ENCODE measurements at places on chromosomes 7 and 10.

DNA sequence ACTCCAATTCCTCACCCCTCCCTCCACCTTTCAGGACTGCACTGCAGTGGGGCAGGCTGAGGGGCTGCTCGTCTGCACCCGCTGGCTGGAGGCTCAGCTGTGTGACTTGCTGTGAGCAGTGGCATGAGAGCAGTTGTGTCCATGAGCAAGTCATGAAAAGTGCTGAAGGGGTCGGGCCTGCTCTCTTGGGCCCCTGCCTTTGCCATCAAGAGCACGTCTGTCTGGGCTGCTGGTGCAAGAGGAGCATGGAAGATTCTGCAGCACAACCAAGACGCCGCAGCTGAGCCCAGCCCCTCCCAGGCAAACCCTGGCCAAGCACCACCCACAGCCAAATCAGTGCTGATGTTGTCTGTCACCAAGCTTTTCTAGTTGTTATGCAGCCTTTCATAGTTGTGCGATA is 284.3 kb downstream of the TCERG1L start:
- no peak for DNase-seq

DNA sequence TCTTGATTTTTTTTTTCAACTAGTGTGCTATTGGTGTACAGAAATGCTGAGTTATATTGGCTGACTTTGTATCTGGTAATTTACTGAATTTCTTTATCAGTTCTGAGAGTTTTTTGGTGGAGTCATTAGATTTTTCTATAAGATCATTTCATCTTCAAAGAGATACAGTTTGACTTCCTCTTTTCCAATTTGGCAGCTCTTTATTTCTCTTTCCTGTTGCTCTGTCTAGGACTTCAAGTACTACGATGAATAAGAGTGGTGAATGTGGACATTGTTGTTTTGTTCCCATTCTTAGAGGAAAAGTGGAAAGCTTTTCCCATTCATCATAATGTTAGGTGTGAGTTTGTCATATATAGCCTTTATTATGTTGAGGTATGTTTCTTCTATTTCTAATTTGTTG is 50.2 kb downstream of the LOXL4 start:
- no peak for DNase-seq

- DNase-seq: no peak
Observed at GRCh38 chr7:135095450-135095849, 52.4 kb upstream of the TMEM140 start.

GRCh38 chr7:29496355-29497020 is 67.1 kb upstream of the PRR15 start:
- DNase-seq: no peak

GRCh38 chr10:102673819-102674511 is 29.7 kb downstream of the TRIM8 start:
- DNase-seq: no peak

DNA sequence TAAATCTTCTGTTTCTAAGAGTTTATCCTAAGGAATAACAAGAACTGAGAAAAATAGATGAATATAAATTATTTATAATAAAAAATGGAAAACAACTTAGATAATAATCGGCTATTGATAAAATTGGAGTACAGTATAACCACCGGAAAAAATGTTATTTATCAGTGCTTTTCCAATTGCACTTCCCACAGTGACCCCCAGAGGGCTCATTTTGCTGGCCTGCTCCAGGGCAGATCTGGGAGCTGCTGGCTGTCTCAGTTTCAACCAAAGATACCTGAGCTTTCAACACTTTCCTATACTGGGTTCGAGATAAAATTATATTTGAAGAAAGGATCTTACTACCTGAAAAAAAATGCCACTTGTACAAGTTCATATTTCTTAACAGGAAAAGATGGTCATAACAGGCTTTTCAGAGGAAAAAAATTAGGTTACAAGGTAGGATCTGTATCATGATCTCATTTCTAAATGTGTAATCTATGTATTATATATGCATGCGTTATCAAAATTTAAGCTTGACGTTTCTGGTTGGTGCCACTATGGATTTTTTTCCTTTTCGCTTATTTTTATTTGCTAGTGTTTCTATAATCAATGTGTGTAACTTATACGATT is 165.7 kb downstream of the NPSR1 start:
- DNase-seq: peak; percentile 66

GRCh38 chr10:96418582-96418981 is 59.8 kb upstream of the OPALIN start:
- DNase-seq: no peak

- no peak for DNase-seq
Observed at GRCh38 chr7:12226756-12227155, 15.7 kb downstream of the TMEM106B start.

GRCh38 chr7:20172736-20173334 is 44.3 kb downstream of the MACC1 start:
- DNase-seq: peak; percentile 55

DNA sequence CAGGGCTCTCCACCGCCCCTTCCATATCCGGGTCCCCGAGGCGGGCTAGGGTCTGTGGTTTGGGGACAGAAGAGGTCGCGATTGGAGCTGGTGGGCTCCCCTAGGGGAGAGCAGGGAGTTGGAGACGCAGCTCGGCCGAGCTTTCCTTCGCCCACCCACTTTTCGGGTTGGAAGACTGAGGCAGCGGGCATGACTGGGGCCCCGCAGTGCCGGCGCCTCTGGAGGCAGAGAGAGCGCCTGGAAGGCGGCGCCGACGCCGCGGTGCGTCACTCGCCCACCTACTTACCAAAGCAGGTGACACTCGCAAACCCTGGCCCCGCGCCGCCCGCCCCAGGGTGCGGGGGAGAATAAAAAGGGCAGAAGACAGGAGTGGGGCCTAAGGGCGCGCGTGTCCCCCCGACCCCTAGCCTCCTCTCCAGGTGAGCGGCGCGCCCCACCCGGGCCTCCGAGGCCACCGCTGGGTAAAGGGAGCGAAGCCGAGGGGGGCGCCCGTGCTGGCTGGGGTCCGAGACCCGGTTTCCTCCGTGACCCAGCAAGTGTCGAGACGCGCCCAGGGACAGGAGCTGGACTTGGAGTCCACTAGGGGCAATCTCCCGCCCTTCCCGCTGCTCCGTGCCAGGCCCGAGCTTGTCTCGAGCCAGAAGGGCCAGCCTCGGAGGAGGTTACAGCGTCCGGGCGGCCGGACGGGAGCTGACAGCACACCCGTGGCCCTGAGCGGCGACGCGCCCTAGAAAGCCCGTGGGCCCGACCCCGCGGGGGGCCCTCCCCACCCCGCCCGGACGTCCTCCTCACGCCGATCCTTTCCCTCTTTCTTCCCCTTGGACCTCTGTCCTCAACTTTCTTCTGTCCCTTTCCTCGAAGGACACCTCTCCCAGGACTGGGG is 34.4 kb upstream of the GRID1 start:
- DNase-seq: peak; percentile 56

DNA sequence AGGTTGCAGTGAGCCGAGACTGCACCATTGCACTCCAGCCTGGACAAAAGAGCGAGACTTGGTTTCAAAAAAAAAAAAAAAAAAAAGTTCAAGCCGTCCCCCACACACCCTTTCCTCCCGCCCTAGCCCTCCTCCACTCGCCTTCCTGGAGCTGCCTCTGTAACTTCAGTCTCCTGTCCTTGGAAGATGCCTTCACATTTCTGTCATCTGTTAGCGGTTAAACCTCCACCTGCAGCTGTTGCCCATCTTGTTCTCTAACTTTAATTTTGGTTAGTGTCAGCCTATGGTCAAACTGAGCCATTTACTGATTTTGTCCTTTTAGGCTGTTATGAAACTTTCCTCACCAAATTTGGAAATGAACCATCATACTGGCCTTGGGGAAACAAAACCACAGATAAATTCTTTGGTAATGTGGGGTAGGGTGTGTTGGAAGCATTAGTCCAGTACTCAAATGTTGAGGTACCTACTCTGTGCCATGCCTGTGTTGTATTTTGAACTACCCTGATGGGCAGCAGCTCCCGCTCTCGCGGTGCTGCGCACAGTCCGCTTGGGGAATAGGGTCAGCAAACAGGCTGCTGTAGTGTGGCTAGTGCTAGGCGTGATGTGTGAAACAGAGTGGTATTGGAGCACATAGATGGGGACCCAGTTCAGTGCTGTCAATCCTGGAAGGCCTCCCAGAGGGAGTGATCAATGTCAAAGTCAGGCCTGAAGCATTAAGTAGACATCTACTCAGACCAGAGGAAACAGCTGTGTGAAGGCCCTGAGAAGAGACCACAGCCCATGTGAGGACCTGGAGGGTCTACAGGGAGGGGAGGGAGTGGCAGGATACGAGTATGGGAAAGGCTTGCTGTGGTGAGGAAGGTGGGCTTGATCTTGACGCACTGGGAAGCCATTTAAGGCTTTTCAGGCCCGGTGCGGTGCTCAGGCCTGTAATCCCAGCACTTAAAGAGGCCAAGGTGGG is 26.9 kb downstream of the SFXN4 start:
- no peak for DNase-seq

GRCh38 chr7:121966935-121967332 is 94.0 kb downstream of the PTPRZ1 start:
- no peak for DNase-seq

DNA sequence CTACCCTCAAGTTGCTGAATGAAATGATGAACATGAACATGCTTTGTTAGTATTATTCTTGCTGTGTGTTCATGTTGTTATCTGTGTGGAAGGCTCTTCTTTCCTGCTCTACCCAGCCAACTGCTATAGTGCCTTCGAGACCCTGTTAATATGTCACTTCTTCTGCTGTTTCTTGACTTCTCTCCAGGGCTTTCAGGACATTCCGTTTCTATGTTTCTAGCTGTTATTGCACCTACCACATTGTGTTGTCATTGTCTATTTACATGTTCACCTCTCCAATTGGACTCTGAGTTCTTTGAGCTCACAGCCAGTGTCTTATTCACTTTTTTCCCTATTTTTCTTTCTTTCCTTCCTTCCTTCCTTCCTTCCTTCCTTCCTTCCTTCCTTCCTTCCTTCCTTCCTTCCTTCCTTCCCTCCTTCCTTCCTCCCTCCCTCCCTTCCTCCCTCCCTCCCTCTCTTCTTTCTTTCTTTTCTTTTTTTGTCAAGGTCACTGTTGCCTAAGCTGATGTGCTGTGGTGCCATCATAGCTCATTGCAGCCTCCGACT is 40.4 kb downstream of the BAMBI start:
- no peak for DNase-seq

DNA sequence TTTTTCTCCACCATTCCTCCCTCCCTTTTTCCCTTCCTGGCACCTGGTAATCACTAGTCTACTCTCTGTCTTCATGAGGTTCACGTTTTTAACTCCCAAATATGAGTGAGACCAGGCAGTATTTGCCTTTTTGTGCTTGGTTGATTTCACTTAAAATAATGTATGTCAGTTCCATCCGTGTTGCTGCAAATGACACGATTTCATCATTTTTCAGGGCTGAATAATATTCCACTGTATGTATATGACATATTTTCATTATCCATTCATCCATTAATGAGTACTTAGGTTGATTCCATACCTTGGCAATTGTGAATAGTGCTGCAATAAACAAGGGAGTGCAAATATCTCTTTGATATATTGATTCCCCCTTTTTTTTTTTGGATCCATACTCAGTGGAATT is 25.8 kb downstream of the GALNT17 start:
- DNase-seq: no peak

GRCh38 chr10:12308057-12308456 is 41.3 kb upstream of the CAMK1D start:
- DNase-seq: no peak

GRCh38 chr7:87057210-87057609 is 2.2 kb downstream of the ELAPOR2 start:
- no peak for DNase-seq

- peak; percentile 77 for DNase-seq
Observed at GRCh38 chr10:91162495-91163268, 57.8 kb upstream of the PCGF5 start.

DNA sequence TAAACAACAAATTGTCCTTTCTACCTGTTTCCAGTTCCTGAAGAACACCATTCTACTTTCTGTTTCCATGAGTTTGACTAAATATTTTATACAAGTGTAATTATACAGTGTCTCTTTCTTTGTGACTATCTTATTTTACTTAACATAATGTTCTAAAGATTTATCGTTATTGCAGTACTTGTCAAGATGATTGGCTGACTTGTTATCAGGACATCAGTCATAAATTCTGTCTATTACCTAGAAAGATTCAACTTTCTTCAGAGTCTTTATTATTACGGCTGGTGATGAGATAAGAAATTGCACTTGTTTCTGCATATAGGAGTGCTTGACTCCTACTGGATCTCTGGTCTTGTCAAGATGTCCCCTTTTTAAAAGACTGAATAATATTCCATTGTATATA is 93.9 kb upstream of the ZNF92 start:
- no peak for DNase-seq

DNA sequence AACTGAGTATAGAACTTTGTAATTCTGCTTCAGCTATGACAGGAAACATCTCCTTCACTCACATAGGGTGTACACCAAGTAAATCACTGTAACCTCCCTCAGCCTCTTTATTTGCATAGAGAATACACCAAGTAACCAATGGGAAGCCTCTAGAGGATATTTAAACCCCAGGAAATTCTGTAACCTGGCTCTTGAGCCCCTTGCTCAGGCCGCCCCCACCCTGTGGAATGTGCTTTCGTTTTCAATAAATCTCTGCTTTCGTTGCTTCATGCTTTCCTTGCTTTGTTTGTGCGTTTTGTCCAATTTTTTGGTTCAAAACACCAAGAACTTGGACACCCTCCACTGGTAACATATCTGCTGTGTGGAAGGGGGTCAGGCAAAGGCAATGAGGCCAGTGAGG is 60.2 kb downstream of the CLRN3 start:
- DNase-seq: no peak

GRCh38 chr7:55464422-55464821 is 99.3 kb downstream of the LANCL2 start:
- no peak for DNase-seq

GRCh38 chr7:65387891-65388290 is 14.2 kb downstream of the ZNF92 start:
- no peak for DNase-seq

GRCh38 chr10:110101464-110102144 is 93.8 kb downstream of the ADD3 start:
- DNase-seq: no peak

- DNase-seq: peak; percentile 50
Observed at GRCh38 chr10:103663802-103664201, 170.3 kb downstream of the NEURL1 start.

Data from mucosa of gallbladder (tissue), 1 donor.